ENCODE measurements at places on chromosomes 3 and 15. TPM values are rescaled to one million over a fixed set of nuclear protein-coding genes. Genes with fewer than 3 reads are reported as not detected.

DNA sequence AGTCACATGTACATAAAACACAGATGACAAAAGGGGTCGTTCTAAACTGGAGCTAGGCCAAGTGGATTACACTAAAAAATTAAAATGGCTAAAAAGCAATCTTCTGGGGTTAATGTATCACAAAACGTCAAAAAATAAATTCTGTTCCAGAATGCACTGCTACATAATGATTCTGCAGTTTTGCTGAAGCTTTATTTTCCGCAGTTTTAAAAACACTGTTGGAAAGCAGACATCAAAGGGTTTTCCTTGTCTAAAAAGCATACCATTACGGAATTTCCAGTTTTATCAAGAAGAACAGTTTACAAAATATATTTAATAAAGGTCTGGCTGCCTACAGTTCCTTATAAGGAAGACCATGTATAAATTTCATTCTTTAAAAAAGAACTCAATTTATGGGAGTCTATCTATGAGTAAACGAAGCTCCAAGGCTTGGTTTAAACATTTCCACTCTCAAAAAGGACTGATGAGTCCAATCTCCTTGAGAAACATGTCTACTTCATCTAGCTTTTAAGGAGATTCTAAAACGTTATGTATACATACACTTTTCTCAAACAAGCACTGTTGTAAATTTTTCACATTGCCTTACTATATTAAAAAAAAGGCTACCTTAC lies 1.3 kb downstream of the DMXL2 start:
- DNase-seq, result no peak

IQCF5 gene
- not detected for total RNA-seq

- DNase-seq, result no peak
Observed at GRCh38 chr3:15872807-15873206, 75.0 kb upstream of the ANKRD28 start.

AHSG gene
- not detected for total RNA-seq

CYP19A1 gene
- total RNA-seq, result not detected

DNA sequence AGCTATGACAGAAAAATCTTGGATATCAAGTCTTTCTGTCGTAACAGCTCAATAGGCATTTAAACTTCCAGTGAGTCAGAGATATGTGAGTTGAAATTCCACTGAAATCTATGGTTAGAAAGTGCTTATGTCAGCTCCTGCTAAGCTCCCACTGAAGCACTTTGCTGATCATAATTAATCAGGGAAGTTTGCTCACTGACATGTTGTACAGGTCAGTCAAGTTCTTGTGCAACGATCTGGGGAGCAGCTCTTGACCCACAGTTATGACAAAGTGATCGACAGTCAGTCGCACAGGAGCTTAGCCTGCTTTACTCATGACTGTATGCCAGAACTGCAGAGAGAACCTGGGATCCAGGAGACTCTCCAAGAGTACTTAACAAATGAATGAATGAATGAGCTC lies 453.5 kb downstream of the SOX2 start:
- DNase-seq, result peak; percentile 93

SPTSSB gene
- total RNA-seq, result not detected

DNA sequence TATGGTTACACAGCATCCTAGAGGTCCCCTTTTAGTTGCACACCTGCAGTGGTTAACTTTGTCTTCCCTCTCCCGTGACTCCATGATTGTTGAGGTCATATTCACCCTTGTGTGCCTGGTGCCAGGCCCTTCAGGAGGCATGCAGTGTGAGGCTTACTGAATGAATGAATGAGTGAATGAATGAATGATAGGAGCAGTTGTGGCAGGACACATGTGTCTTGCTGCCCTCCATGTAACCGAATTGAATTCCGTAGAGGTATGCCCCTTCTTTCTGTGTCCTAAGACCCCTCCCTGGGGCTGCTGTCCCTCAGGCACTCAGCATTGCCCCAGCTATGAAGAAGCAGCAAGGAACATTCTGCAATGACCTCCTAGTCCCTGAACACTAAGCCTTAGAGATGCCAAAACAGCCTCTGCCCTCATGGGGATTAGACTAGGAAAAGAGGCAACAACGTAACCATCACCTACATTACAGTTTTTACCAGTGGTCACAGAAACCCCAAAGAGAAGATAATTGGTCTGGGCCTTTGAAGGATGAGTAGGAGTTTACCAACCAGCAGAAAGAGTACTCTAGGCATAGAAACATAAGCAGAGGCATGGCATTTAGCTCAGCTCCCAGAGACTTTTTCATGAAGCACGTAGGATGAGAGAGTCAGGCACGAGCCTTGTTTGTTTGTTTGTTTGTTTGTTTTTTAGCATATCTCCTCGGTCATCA lies 22.5 kb upstream of the CPNE9 start:
- DNase-seq, result no peak

Data from renal cortical epithelial cell (primary cell).